ENCODE measurements at places on chromosomes 6 and 20. TPM values are rescaled to one million over a fixed set of nuclear protein-coding genes. Genes with fewer than 3 reads are reported as not detected.

SNAP25 gene
- 0.43 TPM for total RNA-seq

NR2E1 gene
- not detected for total RNA-seq

DNA sequence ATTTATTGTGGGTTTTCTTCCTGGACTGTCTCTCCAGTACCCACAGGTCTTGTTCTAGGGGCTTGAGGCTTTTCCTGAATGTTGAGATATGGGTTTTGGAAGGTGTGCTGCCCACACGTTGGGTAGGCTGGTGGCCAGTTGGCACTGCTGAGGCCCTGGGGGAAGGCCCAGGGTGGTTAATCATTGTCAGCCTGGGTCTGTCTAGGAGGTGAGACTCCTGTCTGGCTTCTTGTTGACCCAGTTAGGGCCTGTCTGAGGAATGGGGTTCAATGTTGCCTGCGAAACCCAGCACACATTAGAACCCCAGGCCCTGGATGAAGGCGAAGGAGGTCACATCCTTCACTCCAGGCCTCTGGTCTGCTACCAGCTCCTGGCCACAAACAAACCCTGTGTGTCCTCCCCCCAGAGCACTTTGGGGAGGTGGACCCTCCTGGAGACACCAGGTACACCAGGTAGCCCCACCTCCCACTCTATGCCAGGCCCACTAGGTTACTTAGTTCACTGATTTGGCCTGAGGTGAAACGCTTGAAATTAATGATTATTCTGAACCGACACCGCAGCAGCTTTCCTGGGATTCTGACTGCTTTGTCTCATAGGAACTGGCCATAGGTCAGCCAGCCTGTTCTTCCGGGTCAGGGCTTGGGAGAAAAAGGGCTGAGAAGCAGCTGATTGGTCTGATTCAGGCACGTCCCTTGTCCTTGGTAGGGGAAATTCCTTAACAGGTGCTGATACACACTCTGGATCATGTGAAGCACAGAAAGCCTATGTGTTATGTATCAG, 15.2 kb downstream of the DNMT3B start:
- DNase-seq: no peak
- no peaks in the 10 kb centered on the region for H3K4me1 ChIP-seq
- no peaks in the 10 kb centered on the region for H3K27me3 ChIP-seq
- H3K27ac ChIP-seq: no peak overlapping the region
- H3K36me3 ChIP-seq: no peaks in the 10 kb centered on the region
- H3K4me3 ChIP-seq: no peak overlapping the region

DNA sequence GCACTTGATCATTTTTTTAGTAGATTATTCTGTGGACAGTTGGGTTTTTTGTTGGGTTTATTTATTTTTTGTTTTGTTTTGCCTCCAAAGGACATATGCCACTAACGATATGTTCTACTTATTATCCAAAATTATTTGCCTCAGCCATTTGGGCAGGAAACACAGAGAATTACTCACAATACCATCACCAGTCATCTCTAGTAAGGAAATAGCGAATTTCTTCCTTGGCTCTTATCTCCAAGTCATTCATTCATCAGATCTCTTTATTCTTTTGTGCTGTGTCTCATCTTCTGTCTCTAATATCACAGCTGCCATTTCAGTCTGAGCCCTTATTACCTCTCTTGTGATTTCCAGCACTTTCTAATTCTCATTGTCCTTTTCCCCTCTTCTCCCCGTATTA, 130.4 kb upstream of the SMLR1 start:
- H3K36me3 ChIP-seq: no peaks in the 10 kb centered on the region
- no peaks in the 10 kb centered on the region for H3K4me1 ChIP-seq
- H3K27me3 ChIP-seq: no peaks in the 10 kb centered on the region
- H3K4me3 ChIP-seq: no peak overlapping the region
- no peak for DNase-seq

DNA sequence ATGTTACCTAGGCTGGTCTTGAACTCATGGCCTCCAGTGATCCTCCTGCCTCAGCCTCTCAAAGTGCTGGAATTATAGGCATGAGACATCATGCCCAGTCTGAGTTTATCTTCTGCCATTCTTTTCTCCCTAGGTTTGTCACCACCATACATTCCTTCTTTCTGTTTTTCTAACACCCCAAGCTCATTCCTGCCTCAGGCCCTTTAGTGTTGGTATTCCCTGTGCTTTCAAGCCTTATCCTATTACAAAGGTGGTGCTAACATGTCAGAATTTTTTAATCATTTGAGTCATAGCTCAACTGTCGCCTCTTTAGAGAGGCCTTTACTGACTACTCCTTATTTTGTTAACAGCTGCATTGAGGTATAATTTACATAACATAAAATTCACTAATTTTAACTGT, 221.1 kb upstream of the PRSS16 start:
- no peaks in the 10 kb centered on the region for H3K4me1 ChIP-seq
- H3K27me3 ChIP-seq: no peaks in the 10 kb centered on the region
- H3K36me3 ChIP-seq: no peaks in the 10 kb centered on the region
- DNase-seq: no peak
- no peak overlapping the region for H3K4me3 ChIP-seq
- no peak overlapping the region for H3K27ac ChIP-seq

GRCh38 chr6:44386929-44387345, 569 bp upstream of the CDC5L start:
- H3K4me1 ChIP-seq: no peaks in the 10 kb centered on the region
- H3K27me3 ChIP-seq: no peaks in the 10 kb centered on the region
- no peak for DNase-seq
- H3K36me3 ChIP-seq: peaks cover 9% of the 10 kb centered on the region

DNA sequence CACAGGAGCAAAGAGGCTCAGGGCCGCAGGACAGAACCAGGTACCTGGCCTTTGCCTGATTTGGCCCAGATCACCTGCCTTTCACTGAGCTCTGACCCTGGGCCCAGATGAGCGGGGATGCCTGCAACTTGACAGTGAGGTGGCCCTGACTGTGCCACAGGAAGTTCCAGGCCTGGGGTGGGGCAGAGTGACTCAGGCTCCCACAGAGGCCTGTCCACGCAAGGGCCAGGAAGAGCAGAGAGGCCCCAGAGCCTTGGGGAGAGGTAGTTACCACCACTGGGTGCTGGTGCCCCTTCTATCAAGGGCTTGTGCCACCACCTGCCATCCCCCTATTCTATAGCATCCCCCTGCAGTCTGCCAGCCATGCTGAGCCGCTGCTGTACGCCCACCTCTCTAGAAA, 4.1 kb upstream of the NOL4L start:
- no peaks in the 10 kb centered on the region for H3K27me3 ChIP-seq
- H3K36me3 ChIP-seq: no peaks in the 10 kb centered on the region
- no peak overlapping the region for H3K27ac ChIP-seq
- no peaks in the 10 kb centered on the region for H3K4me1 ChIP-seq

- no peak overlapping the region for H3K4me3 ChIP-seq
- no peak for DNase-seq
- H3K36me3 ChIP-seq: no peaks in the 10 kb centered on the region
- H3K4me1 ChIP-seq: no peaks in the 10 kb centered on the region
Observed at GRCh38 chr20:3545401-3545925, 74.6 kb downstream of the ATRN start.

DNA sequence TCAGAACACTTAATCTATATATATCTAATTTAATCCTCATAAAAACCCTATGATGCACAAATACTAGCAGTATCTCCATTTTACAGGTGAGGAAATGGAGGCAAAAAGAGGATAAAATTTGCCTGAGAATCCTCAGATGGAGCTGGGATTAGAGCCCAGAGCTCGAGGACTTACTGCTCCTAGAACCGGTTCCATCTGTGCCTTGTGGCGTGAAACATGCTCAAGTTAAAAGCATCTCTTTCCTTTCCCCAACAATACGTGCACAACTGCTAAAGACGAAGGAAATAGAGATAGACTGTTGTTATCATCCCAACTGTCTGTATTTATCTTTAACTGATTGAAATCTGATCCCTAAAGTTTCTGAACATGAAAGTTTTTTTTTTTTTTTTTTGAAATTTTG, 367.6 kb upstream of the SOX4 start:
- no peaks in the 10 kb centered on the region for H3K27me3 ChIP-seq
- H3K36me3 ChIP-seq: peaks cover 19% of the 10 kb centered on the region
- no peaks in the 10 kb centered on the region for H3K4me1 ChIP-seq
- no peak overlapping the region for H3K4me3 ChIP-seq
- DNase-seq: no peak

- H3K4me3 ChIP-seq: no peak overlapping the region
- no peaks in the 10 kb centered on the region for H3K36me3 ChIP-seq
- H3K27me3 ChIP-seq: no peaks in the 10 kb centered on the region
- no peak for DNase-seq
Observed at GRCh38 chr6:111098597-111098996, 11.3 kb downstream of the SLC16A10 start.
